ENCODE measurements at places on chromosomes 4 and X.
A peak's percentile ranks its signal among the peaks of the same experiment; 100 is the strongest.

DNA sequence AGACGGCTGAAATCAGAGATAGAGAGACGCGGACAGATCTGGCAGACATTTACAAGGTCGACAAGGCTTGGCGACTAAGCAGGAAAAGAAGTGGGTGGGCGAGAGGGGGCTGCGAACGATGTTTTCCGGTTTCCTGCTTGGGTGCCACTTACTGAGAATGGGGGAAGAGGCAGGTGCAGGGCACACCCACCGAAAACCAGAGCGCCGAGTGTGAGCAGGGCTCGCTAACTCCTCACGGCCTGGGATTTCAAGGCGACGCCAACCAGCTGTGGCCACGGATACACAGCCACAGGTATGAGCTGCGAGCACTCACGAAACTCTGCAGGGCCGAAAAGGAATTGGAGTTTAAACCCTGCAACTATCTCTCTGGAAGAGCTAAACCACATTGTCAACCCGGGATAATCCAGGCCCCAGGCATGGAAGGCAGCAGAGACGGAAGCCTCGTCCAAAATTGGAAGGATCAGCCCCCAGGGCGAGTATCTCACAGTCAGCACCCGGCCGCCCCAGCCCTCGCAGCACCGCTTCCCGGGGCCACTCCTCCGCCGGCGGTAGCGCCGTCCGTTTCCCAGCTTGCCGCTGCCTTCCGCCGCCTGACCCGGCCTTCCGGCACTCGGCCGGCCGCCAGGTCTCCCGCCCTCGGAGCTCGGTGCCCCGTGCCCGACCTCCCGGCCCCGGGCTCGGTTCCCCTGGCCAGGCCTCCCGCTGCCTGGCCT lies 778 bp downstream of the CASP3 start:
- peak; percentile 76 for DNase-seq

DNA sequence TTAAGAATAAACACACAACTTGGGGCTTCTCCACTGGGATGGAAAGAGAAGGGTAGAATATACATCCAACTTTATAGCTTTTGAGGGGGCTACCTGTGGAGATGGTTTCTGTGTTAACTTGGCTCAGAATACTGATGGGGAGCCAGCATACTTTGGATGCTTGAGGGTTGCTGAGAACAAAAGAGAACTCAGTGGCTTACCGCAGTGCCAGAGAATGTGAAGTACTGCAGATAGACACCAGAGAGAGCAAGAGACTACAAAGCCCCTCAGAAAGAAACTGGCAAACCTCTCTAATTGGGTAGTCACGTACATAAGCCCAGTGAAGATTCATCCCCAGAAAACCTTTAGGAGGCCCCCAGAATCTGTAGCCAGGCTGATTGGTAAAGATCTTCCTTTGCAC lies 214.4 kb downstream of the DCHS2 start:
- DNase-seq = no peak

DNA sequence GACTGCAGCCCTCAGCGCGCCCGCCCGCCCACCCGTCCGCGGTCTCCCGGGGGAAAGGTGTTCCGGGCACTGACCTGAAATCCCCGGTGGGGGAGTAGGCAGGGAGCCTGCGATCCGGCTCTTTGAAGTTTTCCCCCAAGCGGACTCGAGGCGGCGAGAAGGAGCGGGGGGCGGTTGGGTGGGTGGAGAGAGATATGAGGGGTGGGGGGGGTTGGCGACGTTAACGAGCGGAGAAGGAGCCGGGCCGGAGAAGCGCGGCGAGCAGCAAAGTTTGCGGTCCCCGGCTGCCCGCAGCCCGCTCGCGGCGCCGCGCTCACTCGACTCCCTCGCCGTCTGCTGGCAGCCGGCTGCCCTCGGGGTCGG lies 636 bp downstream of the BCOR start:
- DNase-seq = peak; percentile 67

GRCh38 chr4:159451006-159451405 lies 348.1 kb downstream of the RAPGEF2 start:
- no peak for DNase-seq

DNA sequence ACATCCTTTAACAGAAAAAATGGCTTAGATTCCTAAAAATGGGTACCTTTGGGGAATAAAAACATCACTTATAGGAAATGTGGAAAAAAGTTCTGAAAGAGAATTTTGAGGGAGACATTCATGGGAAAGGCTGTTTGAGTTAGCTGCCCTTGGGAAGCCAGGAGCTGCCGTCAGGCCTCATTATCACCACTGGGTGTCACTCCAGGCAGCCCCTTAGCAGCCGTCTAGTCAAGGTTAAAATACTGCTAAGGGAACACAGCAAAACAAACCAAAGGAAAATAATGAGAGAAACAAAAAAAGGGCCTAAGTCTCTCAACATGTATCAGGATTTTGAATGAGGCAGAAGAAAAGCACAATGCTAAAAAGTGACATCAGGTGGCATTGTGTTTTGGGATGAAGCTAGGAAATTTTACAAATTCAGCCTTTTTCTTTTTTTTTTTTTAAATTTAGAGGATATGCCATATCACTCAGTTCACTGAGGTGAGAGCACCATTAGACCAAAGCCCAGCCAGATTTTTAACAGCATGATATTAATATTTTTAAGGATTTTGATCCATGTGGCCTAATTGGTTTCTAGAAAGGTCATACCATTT lies 235.3 kb downstream of the GPAT3 start:
- DNase-seq = no peak

GRCh38 chr4:38983291-38983690 lies 48.9 kb downstream of the TMEM156 start:
- DNase-seq = no peak

- no peak for DNase-seq
Observed at GRCh38 chr4:170777663-170778062, 687.9 kb upstream of the AADAT start.

- no peak for DNase-seq
Observed at GRCh38 chrX:124293810-124294209, 38.6 kb upstream of the TEX13D start.

GRCh38 chrX:38379088-38379487 lies 26.7 kb downstream of the OTC start:
- DNase-seq = no peak

DNA sequence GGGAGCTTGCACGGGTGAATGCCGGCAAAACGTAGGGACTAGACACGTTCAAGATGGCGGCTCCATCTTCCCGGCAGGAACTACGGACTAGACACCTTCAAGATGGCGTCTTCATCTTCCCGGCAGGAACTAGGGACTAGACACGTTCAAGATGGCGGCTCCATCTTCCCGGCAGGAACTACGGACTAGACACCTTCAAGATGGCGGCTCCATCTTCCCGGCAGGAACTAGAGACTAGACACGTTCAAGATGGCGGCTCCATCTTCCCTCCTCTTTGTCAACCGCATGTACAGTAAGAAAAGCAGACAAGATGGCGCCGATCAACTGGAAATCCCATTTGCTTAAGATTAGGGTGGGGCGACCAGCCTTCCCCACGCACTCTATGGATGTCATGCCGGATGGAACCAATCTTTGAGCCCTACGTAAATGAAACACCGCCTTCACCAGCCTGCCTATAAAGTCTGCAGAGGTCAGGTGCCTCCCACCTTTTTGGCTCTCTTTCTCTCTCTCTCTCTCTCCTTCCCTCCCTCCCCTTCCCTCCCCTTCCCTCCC lies 222.4 kb downstream of the CRLF2 start:
- DNase-seq = no peak

DNA sequence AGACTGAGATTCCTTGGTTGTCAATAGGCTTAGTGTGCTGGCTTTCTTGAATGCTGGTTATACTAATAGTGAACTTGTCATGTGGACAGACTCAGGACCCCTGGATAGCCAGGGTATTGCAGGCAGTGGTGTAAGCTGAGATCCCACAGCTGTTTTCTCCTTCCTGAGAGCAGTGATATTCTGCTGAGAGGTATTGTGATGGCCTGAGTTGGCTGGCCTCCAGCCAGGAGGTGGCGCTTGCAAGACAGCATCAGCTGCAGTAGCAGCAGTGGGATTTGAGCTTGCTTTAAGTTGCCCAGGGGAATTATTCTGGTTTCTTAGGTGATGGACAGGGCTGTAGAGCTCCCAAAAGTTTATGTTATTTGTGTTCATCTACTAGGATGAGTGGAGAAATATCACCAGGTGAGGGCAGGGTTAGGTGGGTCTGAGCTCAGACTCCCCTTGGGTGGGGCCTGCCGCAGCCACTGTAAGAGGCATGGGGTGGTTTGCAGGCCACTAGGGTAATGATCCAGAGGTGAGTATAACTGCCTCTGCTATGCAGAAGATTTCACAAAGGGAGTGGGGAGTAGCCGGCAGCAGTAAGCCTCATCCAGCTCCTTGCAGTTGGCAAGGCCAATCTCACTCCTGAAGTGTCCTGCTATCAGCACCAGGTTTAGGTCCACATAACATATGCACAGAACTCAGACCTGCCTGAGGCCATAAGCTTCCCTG lies 66.2 kb downstream of the IL15 start:
- DNase-seq = no peak

DNA sequence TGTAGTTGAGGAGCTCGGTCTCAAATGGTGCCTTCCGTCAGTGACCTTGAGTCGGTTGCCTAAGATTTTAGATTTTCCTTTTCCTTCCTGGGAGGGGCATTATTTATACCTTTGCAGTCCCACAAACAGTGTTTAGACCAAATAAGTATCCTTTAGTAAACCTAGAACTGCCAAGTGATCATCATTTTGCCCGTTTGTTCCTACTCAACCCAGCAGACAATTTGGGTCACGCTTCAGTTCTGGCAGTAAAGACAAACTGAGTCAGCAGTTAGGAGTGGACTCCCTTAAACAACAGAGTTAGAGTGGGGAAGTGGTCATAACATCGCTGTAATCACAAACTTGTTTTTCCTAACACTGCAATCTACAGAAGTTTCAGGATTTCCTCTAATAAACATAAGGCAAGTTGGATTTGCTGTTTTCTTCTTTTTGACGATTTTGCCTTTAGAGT lies 777 bp upstream of the WDFY3 start:
- DNase-seq = no peak

DNA sequence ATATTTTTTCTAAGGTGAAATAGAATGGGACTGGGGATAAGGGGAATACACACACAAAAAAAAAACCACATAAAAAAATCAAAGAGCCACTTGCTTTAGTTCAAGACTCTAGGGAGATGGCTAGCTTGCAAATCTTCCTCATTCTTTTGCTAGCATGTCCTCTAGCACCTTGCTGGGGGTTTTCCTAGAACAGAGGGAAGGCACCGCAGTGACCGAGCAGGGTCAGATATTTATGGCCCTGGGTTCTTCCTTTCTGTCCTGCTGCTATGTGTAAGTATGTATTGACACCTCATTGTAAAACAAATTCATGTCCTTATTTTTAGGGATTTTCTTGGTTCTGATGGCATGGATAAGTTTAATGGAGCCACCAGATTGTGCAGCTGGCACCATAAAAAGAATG lies 81.2 kb downstream of the SHISA3 start:
- no peak for DNase-seq

GRCh38 chr4:169219440-169219839 lies 51.3 kb downstream of the SH3RF1 start:
- no peak for DNase-seq

GRCh38 chr4:29014555-29014954 lies 1705.6 kb upstream of the PCDH7 start:
- DNase-seq = no peak

DNA sequence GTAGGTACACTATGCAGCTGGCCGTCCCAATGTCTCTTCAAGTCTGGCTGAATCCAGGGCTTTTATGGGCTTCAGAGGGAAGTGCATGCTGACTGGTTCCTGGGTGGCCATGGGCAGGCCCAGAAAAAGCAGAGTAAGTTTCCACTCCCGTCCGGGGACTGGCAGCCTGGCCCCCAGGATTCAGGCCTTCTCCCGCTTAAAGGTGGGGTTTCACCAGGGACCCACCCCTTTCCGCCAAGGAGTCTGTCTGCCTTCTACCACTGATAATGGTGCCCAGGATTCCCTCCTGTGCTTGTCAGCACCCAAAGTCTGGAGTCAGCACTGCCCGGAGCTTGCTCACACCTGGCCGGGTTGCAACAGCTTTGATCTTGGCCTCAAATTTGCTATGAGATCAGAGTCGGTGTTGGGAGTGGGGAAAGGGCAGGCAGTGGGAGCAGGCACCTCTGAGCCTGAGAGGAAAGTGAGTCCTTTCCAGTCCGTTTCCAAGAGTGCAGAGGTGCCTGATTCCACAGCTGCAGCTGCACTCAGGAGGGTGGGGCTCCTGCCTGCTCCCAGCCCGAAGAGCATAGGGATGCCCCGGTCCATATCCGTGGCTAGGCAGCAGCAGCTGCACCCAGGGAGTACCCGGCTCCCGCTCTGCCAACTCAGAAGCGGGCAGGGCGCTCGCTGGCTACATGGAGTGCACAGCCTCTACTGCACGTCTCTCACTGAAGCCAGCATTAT lies 1344.3 kb upstream of the ADGRL3 start:
- DNase-seq = no peak

- no peak for DNase-seq
Observed at GRCh38 chr4:20395160-20395773, 143.6 kb downstream of the SLIT2 start.

GRCh38 chr4:89152972-89153371 lies 41.6 kb downstream of the TIGD2 start:
- DNase-seq = no peak

GRCh38 chr4:8439168-8439567 lies 1.4 kb downstream of the ACOX3 start:
- no peak for DNase-seq

DNA sequence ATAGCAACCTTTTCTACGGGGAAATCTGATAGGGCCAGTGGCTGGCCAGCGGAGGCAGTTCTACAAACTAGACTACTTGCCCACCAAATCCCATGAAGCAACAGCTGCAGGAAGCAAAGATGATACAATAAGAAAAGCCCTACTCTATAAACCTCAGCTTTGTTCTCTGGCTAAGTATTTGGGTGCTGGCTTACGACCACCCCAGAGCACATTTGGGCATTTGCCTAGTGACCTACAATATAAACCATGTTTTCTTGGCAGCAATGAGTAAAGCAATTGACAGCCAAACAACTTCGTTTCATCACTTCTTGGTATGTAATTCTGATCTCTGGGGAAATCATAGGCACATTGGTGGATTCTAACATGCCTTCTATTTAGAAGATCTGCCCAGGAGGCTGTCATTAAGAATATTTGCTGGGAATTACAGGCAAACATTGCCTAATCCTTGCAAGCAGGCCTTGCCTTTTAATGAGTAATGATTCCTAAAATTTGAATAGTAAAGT lies 7.5 kb upstream of the LHFPL1 start:
- DNase-seq = no peak

DNA sequence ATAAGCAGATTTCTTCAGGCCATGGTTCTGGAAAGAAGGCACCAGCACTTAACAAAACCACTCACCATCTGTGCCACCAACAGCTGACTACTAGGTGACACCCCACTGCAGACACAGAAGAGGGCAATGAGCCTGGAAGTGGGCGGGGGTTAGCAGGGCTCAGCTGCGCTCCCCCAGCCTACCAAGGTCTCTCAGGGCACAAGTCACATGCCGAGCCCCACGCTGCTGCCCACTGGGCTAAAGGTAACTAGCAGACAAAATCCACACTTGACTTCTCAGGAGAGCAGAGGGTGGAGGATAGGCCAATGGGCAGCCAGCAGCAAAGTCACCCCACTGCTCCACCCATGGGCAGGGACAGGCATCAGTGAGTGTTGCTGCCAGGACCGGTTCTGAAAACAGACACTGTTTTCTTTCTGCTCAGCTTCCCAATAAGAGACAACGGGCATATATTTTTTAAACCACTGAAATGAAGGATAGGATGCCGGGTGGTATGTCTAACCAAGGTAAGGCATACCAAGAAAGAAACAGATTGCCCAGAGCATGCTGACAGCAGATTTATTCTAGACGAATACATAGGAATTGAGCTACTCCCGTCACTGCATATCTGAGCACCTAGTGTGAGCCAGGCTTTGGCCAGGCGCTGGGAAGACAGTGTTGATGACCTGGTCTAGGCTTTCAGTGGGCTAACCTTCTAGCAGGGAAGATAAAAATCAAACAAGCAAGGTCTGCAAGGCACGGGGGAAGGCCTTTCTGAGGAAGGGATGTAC lies 20.1 kb downstream of the ACSL1 start:
- DNase-seq = no peak

Data from left forelimb (tissue), 1 donor.